ENCODE measurements at places on chromosomes 7 and 10. TPM values are rescaled to one million over a fixed set of nuclear protein-coding genes. Genes with fewer than 3 reads are reported as not detected.

Gene DYNC1I1
- not detected for polyA plus RNA-seq

Gene CLDN4
- 1.5 TPM for polyA plus RNA-seq

Gene MMRN2
- 0.35 TPM for polyA plus RNA-seq

Gene NRP1
- polyA plus RNA-seq, result 147 TPM

Gene C10orf143
- 1.6 TPM for polyA plus RNA-seq

Gene NKX1-2
- 0.08 TPM for polyA plus RNA-seq

Gene LIPK
- polyA plus RNA-seq, result not detected

Measured in A549 (cell line).